ENCODE measurements at places on chromosomes 3 and 15.

GRCh38 chr15:33310481-33311311 lies at the start of gene RYR3:
RYR3 (plus strand) TSS chr15:33310967; CDS start chr15:33311046, 79 bp downstream.
- DNase-seq, result no peak

- DNase-seq, result no peak
Observed at GRCh38 chr3:179107617-179108016, 36.0 kb upstream of the ZMAT3 start.

- DNase-seq, result no peak
Observed at GRCh38 chr3:67674055-67674454, 19.6 kb upstream of the SUCLG2 start.

- DNase-seq, result no peak
Observed at GRCh38 chr3:171680726-171681411, 129.4 kb downstream of the PLD1 start.

DNA sequence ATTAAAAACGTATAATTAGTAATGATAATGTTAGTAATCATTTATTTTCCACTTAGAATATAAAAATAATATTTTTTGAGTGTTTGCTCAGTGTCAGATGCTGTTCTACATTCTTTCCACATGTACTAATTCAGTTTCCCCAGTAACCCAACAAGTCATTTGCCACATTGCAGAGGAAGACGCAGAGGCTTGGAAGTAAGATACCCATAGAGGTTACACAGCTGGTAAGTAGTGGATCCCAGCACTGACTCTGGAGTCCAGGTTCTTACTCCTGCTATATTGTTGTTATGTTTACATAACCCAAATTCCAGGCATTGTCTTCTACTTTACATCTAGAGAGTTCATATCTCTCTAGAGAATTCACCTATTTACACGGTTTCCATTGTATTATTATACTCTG lies 48.2 kb upstream of the MYO5C start:
- no peak for DNase-seq

DNA sequence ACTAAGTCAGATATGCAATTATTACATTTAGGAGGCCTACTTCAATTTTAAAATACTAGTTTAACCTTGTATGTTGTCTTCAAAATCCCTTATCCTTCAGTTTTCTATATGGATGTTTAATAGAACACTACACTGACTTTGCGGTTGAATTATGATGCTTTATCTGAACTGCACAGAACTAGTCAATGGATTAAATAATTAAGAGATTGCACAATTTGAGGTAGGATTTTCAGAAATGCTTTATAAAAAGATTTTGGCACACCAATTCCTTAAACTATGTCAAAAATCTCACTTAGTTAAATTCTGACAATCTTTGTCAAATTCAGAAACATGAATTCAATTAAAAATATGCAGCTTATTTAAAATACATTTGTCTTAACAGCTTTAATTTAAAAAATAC lies 28.1 kb downstream of the ATOSA start:
- DNase-seq, result no peak

DNA sequence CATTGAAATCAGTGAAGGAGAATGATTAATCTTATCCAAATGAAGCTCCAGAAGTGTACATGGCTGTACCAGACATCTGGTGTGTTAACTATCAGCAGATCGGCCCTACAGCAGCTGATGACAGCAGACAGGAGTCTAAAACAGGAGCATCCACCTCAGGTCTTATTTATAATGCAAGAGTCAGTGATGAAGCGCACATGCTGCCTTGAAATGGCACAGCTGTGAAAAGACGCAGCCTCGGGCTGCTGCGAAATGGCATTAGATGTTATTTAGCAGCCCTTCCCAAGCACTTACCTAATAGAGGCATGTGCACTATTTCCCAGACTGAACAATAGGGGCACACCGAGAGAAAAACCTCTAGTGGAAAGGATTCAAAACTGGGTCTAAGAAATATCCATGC lies 472.3 kb upstream of the CBLB start:
- DNase-seq, result no peak

GRCh38 chr15:27459836-27460235 lies 488.9 kb downstream of the GABRG3 start:
- no peak for DNase-seq

GRCh38 chr3:64463981-64464380 lies 223.8 kb downstream of the ADAMTS9 start:
- DNase-seq, result no peak

DNA sequence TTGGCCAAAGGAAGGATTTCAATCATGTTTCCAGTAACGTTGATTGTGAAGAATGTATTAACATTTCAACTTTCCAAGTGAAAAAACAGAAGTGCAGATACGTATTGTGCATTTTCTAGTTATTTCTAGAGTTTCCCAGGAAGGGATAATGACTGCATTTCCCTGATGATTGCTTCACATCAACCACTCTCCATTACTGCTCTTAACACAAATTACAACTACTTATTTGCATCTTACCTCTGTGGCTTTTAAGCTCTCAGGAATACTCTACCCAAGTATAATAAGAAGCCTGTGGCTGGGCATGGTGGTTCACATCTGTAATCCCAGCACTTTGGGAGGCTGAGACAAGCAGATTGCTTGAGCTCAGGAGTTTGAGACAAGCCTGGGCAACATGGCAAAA lies 582.5 kb downstream of the ZNF385D start:
- no peak for DNase-seq

- peak; percentile 10 for DNase-seq
Observed at GRCh38 chr15:70627734-70628548, 135.4 kb downstream of the UACA start.

- DNase-seq, result no peak
Observed at GRCh38 chr3:46200211-46200610, 7.9 kb downstream of the CCR1 start.

DNA sequence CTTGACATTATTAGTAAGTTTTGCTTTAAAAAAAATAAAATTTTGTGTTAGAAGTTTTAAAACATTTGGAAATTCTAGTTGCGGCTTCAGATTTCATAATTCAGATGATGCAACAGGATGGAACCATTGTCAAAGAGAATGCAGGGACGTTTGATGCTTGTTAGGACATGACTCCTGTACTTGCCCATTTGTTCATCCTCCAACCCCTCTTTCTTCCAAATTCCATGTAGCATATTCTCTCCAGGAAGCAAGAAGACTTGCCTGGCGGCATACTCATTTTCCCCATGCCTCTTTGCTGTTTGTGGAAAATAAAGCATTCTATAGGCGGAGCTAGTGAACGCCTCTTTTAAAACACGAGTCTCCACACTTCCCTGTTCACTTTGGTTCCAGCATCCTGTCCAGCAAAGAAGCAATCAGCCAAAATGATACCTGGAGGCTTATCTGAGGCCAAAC lies at the start of gene CSTA:
Gene CSTA (plus strand): TSS at position 378 of the 453 bp plus-strand sequence. CDS start 45 bp downstream, at position 423.
- DNase-seq, result no peak

DNA sequence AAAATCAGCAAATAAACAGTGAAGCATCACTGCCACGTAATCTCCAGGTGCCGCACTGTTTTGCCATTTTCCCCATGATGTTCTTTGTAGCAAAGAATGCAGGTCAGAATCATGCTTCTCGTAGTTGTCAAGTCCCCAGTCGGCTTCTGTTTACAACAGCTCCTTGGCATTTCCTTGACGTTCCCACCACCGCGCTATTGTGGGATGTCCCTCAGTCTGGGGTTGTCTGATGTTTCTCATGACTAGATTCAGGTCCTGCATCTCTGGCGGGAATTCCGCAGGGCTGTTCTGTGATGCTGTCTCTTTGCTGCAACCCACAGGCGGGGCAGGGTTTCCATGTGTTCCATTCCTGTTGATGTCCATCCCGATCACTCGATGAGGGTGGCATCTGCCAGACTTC lies 117.9 kb upstream of the SMAD3 start:
- DNase-seq, result no peak

GRCh38 chr15:44705986-44706385 lies 5.1 kb downstream of the PATL2 start:
- no peak for DNase-seq

GRCh38 chr3:125054449-125055329 lies 1.1 kb downstream of the HEG1 start:
- DNase-seq, result peak; percentile 38

GRCh38 chr15:93093765-93094164 lies 4.8 kb upstream of the RGMA start:
- DNase-seq, result no peak

DNA sequence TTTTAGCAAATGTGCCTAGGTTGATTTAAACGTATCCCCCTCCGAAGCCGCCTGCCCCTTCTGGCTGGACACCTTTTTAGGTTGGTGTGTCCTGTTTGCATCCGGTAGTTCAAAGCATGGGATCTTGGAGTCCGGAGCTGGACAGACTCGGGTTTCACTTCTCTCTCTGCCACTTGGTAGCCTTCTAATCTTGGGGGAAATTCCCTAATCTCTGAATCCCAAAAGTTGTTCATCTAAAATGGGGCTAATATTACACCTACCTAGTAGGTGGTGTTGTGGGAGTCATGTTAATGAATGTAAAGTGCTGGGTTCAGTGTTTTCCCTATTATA lies 760 bp downstream of the FANCI start:
- no peak for DNase-seq

DNA sequence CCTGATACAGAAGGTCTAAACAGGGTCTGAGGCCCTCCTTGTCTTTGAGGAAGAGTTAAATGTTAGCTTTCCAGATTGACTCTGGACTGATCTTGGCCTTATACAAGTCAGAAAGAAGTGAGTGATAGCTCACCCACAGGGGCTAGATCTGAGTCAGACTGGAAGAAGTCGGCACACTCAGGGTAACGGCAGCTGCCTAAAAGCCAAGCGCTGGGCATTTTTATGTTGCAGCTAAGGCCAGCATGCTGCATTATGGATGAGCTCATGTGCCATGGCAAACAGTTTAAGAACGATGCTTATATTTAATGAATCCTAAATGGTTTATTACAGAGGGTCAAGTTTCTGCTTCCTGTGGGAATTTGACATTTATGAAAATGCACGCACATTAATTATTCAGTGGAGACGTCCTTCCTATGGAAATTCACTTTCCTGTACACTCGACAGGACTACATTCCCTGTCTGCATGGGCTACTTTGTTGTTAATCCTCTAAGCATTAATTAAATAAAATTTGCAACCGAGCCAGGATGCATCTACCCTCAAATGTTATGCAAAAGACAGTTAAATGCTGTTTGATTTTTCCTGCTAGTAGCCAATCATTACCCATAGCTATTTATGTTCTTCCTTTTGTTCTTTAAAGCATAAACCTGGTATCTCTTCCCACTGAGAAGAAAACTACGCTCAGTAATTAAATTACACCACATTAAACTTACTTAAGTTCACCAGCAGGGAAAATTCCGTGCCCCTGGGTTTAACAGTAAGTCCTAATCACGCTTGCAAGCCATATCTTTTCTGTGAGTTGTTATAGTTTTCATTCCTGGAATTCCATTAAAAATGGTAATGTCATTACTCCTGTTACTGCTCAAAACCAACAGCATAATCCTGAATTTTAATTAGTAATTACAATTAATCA lies 762.7 kb upstream of the CFAP20DC start:
- no peak for DNase-seq

DNA sequence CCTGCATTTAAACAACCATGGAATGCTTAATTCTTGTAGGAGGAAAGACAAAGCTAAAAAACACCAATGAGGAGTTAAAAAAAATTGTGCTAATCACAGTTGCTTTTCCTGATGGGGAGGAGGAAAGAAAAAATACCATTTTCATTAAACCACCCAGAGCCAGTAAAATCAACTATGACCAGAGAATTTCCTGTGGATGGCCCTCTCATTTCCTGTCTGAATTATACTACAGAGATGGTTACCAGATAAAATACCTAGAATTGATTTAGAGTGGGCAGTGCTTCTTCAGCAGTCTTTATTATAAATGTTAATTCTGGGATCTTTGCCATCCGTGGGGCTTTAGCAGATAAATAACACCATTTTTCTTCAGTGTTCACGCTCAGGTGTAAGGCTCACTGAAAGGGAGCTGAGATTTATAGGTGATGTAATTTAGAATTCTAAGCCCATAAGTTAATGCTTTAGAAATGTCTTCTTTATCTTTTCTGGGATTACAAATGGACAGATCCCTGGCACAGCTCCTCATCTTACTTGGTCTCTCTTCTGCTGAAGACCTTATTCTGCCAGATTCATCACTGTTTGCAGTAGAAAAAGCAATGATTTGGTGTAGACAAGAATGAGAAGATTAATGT lies 37.9 kb downstream of the RETNLB start:
- no peak for DNase-seq

DNA sequence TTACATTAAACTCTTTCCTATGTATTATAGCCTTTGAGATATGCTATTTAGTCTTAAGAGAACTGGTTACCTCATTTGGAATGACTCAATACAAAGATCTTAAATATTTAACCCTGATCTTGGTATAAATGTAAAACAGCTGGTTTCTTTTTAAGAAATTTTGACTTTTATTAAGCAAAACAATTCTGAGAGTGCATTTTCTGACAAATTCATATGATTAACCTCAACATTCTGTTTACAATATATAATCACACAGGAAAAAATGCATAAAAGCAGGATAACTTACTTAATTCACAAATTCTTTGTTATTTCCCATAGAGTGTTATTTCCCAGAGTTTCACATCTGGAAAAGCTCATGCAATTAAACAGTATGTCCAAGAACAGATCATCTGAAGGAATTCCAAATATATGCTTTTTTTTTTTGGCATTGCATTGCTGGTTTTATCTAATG lies 400.4 kb upstream of the THBS1 start:
- DNase-seq, result no peak

DNA sequence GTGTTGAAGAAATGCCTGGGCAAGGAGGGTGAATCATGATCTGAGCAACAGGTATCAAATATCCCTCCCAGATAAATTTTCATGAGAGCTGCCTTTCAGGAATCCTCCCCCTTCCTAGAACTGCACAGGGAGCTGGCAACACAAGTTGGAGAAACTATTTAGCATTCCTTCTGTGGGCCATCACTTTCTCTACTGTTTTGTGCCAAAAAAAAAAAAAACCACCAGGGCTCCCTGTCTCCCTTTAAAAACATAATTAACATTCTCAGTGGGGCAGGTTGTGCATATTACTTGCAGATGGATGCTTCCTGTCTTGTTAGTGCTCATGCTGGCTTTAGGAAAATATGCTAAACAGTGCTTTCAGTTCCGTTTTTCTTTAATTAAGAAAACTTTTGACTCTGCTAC lies 234.9 kb upstream of the LMCD1 start:
- DNase-seq, result no peak

GRCh38 chr3:8610951-8611350 lies 33.6 kb downstream of the SSUH2 start:
- DNase-seq, result no peak
